Fibroblast of the conjunctiva (primary cell): ENCODE measurements at places on chromosomes 7 and 10.

DNA sequence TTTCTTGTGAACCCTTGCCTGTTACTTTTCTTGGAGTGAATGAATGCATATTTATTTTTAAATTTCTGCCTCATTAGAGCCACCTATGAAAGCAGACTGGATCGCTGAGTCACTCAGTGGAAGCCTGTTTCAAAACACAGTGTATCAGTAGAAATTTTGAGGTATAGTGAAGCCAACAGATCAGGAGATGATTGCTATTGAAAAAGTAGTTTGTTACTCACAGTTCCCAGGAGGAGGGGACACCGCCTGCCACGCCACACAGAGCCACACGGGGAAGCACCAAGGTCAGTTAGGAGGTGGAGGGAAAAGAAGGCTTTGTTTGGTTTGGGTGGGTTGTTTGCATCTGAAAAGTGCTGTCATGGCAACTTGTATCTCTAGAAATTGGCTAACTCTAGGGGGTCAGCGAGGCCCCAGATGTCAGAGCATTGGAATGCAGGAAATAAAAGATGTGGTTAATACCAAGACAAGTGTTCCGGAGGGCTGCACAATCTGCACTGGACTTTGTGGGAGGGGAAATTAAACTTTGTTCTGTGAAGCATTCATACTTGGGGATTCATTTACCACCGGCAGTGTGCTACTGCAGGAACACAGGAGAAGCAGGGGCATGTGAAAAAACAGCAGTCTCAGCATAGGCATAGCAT lies 106.4 kb upstream of the SDK1 start:
- peak; percentile 47 for DNase-seq

DNA sequence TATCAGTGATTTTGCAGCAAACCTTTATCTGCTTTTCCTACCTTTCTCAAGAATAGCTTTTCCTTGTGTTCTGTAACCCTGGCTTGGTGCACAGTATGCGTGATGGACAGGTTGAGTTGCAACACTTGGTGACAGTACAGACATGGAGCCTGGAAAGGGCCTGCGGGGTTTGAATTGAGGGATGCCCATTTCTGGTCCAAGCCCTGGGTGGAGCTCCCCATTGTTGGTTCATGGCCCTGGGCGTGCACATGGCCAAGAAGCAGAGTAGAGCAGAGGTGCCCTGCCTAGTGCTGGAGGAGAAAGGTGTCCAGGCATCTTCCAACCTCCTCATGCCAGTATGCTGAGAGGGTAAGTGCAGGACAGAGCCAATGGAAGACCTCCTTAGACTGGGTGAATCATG lies 106.6 kb upstream of the MKLN1 start:
- DNase-seq, result no peak

- no peak for DNase-seq
Measured at GRCh38 chr7:4519819-4520520, 162.1 kb upstream of the FOXK1 start.

DNA sequence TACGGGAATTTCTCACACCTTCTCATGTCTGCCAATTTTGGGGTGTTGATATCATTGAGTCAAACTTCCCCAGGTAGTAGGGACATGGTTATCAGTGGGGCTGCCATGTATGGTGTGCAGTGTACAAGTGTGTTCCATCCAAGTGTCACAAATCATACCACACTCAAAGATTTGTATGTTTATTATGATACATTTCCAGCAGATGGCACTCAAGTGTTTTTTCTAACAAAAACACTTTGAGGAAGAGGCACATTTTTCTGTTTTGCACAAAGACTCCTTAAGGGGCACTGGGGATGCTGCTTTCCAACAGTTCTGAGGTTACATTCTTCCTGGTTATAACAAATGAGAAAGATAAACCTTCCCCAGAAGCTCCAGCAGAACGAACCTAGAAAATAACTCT lies 414.5 kb downstream of the REEP3 start:
- DNase-seq, result no peak

DNA sequence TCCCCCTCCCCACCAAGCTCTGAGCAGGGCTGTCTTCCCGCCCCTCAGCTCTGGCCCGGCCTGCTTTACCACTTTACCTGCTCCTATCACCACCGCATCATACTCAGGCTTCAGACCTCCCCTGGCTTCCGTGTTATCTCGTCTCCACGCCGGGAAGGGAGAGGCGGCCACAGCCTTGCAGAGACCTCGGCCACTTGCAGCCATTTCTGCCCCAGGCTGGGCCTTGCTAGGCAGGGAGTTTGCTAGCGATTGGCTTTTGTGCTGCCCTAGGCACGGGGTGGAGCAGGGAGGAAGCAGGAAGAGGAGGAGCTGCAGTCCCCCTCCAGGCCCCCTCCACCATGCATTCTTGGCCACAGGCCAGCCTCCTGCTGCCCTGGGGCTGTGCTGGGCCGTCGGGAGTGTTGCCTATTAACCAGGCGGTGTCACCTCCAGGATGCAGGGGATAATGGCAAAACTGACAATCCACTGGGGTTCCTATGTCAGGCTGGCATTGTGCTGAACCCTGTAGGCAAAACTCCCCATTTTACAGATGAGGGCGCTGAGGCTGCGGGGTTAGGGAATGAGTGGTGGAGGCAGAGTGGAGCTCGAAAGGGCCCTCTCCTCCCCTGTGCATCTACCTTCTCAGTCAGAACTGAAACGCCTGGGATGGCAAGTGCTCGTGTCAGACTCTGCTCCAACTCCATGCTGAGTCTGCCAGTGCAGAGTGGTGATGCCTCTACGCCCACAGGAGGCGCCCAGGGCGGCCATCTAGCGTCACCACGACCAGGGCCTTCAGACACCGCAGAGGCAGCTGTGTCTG lies at the start of gene PYROXD2:
Gene PYROXD2, minus strand, starts transcription at position 251 of the 799 bp plus-strand sequence. Its CDS starts 47 bp downstream, at position 204.
- DNase-seq, result peak; percentile 88

GRCh38 chr10:52558090-52558489 lies 214.5 kb downstream of the MBL2 start:
- no peak for DNase-seq

GRCh38 chr10:70595566-70596016 lies 7.0 kb downstream of the PRF1 start:
- DNase-seq, result no peak

DNA sequence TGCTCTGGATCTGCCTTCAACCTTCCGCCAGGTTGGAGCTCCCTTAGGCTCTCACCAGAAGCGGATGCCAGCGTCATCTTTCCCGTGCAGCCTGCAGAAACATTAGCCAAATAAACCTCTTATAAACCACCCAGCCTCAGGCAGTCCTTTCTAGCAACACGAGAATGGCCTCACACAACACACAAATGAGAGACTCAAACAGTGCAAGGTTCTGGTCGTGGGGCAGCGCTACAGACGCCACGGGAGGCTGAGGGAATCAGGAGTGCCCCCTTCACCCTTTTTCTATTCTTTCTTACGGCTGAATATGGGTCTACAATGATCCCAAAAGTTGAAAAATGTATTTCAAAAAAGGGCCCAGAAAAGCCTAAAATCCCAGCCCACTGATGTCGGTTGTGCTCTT lies 96.4 kb downstream of the FOXL3 start:
- DNase-seq, result no peak

GRCh38 chr7:38312821-38313220 lies 39.4 kb upstream of the TARP start:
- no peak for DNase-seq

- DNase-seq, result peak; percentile 60
Measured at GRCh38 chr10:73920089-73920488, 9.2 kb downstream of the PLAU start.

DNA sequence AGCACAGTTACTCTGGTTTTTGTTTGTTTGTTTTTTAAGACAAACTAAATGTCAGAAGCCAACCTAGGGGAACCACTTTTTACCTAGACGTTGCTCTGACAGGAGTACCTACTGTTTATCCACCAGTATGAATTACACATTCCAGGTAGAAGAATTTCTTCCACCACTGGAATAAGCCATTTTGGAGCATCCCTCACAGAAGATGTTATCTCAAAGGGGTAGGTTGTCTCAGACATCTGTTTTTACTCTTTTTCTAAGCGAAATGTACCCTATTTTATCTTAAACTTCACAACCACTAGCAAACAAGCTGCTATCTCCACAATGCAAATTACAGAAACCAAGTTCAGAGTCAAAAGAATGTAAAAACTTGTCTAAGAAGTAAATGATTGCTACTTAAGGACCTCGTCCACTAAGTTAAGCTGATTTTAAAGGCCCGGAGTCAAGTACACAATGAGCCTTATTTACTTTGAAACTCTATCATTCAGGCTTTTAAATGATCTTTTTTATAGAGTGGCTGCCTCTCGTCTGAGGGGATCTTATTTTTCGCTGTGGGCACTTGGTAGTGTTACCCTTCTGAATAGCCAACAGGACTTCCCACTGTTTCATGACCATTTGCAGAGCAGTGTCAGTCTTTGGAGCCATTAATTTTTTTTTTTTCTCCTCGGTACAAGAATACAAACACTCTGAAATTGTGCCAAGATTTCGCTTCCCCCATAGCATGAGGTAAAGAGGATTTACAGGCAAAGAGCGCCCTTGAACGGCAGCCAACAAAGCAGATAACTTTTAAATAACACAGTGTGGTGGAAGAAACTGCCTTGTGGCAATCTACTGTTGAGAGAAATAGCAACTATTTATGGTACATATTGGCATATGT lies 15.7 kb upstream of the ARMC3 start:
- peak; percentile 16 for DNase-seq

DNA sequence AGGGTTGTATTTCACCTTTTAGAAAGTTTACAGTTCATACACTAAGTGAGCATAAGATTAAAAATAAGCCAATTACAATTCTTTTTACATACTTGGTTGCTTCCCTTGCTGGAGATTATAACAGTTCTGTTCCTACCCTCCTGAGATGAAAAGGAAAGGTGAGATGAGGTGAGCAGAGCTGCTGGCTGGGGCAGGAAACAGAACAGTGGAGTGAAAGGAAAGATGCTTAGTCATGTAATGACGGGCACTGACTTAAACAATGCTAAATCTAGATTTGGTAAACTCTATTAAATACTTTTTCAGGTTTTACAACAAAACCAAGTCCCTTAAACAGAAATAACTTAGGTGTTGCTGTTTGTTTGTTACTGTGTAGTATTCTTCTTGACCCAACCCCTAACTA lies 19.9 kb upstream of the ZEB1 start:
- no peak for DNase-seq

GRCh38 chr7:28195910-28196620 lies 15.5 kb upstream of the JAZF1 start:
- no peak for DNase-seq

DNA sequence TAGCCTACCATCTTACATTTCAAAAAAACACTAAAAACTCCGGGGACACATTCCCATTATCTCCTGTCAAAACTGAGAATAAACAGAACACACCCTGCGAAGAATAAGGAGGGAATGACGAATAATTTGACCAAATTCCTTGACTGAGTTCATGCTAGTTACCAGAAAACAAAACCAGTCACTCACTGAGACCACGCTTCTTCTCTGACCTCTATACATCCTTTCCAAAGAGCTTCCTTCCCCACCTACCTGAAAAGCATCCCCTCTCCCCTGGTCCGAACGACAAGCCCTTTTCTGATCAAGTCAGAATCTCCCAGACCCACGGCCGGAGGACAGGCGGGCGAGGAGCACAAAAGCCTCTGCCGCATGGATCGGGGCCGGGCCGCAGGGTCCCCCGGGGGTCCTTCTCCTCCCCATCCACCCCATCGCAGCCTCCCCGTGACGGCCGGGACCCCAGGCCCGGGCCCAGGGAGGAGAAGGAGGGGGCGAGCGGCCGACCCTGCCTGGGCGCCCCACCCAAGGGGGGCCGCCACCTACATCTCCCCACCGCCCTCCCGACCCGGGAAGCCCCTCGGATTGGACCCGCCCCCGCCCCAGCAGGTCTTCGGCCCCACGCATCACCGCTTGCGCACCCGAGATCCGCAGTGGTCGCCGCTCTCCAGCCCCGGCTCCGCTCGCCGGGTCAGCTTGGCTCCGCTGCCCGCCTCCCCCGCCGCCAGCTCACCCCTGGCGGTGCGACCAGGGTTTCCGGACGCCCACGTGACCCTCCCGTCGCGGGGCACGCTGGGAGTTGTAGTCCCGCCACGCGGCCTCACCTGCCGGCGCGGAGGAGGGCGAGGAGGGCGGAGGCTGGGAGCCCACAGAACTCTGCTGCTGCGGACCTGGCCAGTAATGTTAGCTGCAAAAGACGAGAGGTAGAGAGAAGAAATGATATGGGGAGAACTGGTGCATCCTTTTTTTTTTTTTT lies at the start of gene SLC37A3:
Gene SLC37A3, minus strand, starts transcription at position 747 of the 967 bp plus-strand sequence. CDS start 16,004 bp downstream, outside the sequence.
- peak; percentile 23 for DNase-seq

- no peak for DNase-seq
Measured at GRCh38 chr10:112027731-112028280, 155.8 kb downstream of the GPAM start.

DNA sequence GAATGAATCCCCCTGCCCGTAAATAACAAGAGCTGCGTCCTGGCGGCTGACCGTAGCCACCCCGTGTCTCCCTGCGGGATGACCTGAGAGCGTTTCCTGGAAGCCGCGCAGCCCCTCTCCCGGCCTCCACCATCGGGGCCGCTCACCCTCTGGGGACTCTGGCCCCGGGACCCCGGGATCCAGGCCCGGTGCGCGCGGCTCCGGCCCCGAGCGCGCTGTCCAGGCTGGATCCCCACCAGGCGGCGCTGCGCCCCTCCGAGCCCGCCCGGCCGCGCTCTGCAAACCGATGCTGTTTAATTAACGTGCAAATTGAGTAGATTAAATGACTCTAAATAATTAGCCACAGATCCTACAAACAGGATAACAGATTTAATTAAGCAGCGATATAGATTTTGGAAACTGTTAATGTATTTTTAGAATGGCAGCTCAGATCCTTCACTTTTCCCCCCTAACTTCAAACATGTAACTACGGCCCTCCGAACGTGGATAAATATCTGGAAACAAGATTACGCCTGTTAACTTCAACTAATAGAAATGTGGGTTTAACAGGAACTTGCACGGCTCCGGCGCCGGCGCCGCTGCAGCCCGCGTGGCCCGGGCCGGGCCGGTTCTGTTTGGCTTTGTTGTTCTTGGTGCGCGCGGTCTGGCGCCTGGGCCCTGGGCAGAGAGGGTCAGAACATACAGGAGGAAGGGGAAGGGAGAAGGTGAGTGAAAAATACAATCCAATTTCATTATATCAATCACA lies 7.1 kb upstream of the UNCX start:
- no peak for DNase-seq

DNA sequence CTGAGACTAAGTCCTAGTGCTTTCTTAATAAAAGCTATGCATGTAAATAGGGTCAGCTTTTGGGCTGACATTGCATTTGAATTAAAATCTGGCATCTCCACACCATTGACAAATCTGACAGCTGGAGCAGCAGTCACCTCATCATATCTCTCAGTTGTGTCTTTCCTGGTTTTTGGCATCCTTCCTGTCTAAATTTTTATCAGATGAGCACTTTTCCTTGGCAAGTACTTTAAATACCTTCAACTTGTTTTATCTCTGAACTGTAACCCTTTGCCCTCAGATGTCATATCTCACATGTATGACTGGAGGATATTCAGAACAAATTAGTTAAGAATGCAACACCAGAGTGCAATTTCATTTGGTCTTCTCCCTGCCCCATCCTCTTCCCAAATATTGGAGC lies 1066.2 kb downstream of the LRMDA start:
- DNase-seq, result no peak
